ENCODE measurements at places on chromosomes 2 and 18.

- DNase-seq: no peak
These were observed 76.2 kb upstream of the STK39 start for GRCh38 chr2:168323529-168324021.

GRCh38 chr2:170711774-170712652 is 3.1 kb upstream of the SP5 start:
- DNase-seq: no peak

GRCh38 chr18:76457475-76457874 is 37.6 kb downstream of the ZNF516 start:
- DNase-seq: no peak

DNA sequence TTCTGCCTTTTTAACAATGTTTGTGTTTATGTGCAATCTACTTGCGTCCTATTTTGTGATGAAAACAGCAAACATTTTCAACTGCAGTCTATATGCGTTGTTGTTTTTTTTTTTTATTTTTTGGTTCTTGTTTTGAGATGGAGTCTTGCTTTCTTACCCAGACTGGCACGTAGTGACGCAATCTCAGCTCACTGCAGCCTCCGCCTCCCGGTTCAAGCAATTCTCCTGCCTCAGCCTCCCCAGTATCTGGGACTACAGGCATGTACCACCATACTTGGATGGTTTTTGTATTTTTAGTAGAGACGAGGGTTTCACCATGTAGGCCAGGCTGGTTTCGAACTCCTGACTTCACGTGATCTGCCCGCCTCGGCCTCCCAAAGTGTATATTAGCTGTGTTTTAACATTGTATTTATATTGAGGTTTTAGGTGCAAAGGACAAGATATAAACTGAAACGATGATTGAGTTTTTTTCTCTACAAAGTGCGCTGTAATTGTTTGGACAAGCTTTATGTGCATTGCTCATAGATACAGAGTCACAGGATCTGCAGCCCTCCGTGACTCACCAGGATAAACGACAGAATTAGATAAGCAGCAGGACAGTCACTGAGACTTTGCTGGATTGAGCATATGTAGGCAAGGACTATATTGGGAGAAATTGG is 17.4 kb downstream of the CDH7 start:
- DNase-seq: no peak

DNA sequence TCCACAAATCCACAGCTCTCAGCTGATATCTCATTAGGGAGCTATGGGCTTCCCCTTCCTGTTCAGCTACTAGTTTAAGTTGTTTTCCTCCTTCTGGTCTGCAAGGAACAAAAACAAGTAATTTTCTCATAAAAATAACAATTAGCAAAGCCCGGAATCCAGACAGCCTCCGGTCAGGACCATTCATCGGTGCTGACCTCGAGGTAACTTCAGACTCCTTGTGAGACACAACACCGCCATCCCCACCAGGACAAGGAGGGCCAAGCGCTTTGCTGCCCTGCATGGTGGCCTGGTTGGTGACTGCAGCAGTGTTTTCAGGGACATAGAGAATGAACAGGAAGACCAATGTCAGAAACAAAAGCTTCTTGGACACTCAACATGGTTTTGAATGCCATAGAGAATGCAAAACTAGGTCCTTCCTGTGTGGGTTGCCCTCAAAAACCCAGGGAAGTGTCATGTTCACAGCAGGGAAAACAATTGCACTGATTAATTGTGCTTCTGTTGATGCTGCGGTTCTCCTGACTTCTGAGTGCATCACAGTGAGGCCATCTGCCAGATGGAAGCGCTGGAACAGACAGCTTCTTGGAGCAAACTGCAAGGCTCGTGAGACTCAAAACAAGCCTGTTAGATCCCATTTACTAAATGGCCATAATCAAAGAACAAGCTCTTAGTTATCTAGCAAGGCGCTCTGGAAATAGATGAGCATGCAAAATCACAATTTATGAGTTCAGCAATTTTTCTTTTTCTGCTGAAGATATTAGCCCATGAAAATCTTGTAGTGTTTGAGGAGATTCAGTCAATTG is 77.1 kb downstream of the HS1BP3 start:
- no peak for DNase-seq

DNA sequence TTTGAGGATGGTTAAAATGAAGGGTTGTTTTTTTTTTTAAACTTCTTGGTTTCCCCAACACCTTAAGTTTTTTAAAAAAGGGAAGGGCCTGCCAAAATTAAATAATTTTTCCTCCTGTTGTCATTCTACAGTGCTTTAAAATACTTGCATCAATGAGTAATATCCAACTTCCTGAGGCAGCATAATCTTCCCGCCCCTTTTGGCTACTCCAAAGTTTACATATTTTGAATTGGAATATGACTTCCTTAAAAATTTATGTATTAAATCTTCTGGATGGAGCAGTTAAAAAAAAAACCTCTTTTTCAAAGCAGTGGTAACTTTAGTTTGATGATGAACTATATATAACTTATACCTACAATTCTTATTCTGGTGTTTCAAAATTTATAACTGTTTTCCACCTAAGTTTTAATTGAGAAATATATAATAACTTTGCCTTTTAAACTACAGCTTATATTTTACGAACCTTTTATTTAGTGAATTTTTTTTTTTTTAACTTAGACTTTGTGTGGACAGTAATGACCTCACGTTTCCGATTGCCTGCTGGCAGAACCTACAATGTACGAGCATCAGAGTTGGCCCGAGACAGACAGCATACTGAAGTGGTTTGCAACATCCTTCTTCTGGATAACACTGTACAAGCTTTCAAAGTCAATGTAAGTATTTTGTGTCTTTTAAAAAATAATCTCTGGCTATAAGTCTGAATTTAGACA is 49.8 kb downstream of the PTPN4 start:
- no peak for DNase-seq

DNA sequence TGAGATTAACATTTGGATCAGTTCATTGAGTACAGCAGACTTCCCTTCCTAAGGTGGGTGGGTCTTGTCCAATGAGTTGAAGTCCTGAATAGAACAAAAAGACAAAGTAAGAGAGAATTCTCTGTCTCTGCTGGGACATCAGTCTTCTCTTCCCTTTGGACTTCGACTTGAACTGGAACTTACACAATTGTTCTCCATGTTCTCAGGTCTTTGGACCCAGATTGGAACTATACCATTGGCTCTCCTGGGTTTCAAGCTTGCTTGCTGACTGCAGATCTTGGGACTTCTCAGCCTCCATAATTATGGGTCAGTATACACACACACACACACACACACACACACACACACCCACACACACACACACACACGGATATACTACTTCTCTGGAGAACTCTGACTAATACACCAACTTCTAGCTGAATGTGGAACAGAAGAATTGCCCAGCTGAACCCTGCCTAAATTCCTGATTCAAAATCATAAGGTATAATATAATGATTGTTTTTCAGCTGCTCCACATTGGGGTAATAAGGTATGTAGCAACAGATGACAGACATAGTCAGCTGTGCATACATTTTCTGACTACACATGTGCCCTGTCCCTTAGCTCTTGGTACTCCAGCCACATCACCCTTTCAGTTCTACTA is 214.0 kb downstream of the TGIF1 start:
- DNase-seq: no peak

- no peak for DNase-seq
These were observed 538.0 kb downstream of the SLC4A3 start for GRCh38 chr2:220165401-220165800.

DNA sequence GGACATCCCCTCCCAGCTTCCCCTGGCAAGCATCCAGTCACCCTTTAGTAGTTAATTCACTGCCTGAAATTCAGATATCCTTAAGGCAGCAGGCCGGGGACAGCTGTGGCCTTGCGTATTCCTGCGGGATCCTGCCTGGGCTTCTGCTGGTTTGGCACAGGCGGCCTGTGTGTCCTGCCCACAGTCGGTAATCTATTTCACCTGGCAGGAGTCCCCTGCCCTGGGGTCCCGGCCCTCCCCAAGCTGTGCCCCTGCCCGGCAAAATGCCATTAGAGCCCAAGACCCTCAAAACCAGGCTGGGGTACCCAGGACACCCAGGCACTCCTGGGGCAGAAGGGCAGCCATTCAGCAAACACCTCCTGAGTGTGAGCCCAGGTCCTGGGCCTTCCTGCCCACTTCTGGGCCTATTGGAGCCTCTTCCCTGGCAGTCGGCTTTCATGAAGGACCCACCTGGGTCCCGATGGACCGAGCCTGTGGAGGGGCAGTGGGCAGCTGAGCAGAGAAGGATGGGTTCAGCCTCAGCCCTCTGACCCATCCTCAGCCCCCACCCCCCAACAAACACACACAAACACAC is 11.6 kb downstream of the CROCC2 start:
- DNase-seq: no peak

DNA sequence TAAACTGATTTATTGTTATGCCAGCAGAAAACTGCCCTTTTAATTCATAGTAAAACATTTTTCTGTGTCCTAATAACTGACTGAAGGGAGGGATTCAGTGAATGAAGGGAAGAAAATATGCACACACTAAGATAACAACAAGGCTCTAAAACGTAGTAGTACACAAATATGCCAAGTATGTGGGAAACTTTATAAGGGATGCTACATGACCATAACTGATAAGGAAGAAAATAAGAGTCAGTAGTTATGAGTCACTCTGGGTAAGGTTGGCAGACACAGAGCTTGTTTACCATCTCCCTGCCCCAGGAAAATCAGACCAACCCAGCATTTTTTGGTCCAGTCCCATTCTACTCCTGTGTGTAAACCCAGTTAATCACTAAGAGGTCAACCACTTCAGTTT is 124.2 kb downstream of the RPRM start:
- no peak for DNase-seq

GRCh38 chr2:151766437-151767153 is 32.3 kb upstream of the NEB start:
- no peak for DNase-seq

GRCh38 chr2:156728328-156728727 is 292.1 kb downstream of the GPD2 start:
- no peak for DNase-seq

DNA sequence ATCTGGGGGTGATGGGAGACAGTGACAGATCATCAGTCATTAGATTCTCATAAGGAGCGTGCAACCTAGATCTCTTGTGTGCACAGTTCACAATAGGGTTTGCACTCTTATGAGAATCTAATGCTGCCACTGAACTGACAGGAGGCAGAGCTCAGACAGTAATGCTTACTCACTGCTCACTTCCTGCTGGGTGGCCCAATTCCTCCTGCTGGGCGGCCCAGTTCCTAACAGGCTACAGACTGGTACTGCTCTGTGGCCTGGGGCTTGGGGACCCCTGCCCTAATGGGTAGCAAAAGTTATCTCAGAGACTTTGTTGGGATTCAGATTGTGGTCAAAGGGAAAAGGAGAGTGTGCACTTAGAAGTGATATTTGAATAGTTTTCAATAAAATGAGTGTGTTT is 840.1 kb upstream of the ID2 start:
- no peak for DNase-seq

DNA sequence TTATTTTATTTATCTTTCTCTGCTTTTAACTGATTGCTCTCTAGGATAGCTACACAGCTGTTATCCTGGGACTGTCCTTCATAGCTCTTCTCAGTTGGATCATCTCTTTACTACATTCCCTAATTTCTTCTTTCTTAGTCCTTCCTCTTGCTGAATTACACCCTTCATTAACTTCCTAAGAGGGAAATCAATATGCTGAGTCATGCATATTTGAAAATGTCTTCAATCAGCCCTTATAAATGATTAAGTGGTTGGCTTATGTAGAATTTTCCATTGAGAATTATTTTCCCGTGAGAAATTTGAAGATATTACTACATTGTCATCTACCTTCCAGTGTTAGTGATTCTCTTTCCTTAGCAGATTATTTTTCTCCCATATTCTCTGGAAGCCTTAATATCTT is 214.2 kb downstream of the SOCS6 start:
- DNase-seq: no peak

- no peak for DNase-seq
These were observed 223.5 kb downstream of the RNF152 start for GRCh38 chr18:61669320-61669719.

DNA sequence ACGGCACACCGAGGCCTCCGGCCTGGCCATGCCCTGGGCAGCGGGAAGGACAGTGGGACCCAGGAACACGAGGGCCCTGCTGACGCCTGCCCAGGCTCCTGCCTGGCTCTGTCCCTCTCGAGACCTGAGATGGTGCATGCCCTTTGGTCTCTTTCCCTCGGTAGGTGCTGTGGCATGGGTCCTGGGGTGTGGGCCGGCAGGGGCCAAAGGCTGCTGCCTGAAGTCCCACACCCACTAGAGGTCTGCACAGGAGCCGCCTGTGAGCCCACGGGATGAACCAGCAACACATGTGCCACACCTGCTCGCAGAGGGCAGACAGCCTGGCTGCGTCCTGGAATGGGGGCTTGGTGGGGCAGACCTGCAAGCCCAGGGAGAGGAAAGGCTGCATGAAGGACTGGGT is 73.3 kb downstream of the NDUFA10 start:
- DNase-seq: no peak
